ENCODE measurements at places on chromosomes 7 and 10.

- DNase-seq: no peak
Observed at GRCh38 chr10:60797200-60797599, 18.9 kb downstream of the CDK1 start.

- DNase-seq: no peak
Observed at GRCh38 chr10:17652585-17652984, 8.6 kb downstream of the STAM start.

- no peak for DNase-seq
Observed at GRCh38 chr10:17031637-17032635, 97.7 kb downstream of the CUBN start.

DNA sequence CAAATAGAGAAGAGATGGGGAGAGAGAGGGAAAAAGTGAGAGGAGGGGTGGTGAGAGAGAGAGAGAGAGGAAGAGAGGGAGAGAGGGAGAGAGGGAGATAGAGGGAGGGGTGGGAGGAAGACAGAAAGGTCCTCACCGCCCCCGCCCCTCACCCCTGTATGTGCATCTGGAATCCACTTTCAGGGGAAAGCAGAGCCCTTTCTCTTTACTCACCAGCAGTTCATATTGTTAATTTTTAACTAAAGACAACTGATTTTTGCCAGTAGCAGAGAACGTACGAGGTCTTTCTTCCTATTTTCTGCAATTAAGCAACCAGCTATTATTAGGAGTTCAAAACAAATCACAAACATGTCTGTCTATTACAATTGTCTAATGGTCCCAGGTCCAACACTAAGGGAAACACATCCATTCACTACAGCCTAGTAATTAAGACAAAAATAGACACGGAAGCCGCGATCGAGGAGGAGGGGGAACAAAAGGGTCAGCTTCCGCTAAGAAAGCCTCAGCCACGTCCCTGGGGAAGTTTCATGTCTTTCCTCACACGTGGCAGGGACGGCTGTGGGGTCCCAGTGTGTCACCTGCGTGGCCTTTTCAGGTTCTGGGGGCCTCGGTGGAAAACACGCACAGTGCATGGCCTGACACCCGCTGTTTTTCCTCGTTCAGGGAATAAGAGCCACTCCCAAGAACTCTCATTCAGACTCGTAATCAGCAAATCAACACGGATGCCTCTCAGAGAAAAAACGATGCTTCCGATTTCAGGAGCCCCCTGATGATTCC, 572.0 kb downstream of the PTPRN2 start:
- DNase-seq: no peak

GRCh38 chr7:32158076-32158475, 87.9 kb upstream of the PDE1C start:
- no peak for DNase-seq

GRCh38 chr7:1447551-1448244, 11.6 kb downstream of the MICALL2 start:
- DNase-seq: no peak

- DNase-seq: no peak
Observed at GRCh38 chr7:54709283-54709682, 49.7 kb downstream of the SEC61G start.

DNA sequence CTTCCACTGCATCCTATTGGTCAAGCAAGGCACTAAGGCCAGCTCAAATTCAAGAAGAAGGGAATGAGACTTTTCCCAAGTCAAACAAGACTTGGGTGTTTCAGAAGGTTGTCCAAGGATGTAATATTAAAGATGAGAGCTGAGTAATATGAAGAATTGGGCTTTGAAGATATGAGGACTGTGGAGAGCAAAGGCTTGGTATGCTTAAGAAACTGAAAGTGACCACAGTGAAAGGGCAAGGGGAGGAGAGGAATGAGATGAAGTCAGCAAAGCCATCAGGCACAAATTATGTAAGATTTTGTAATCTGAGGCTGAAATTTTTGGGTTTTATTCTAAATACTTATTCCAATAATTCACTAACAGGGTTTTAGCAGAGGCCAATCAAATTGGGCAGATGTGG, 38.6 kb upstream of the NPY start:
- DNase-seq: no peak

GRCh38 chr10:109866995-109867635, 56.2 kb downstream of the XPNPEP1 start:
- DNase-seq: no peak

GRCh38 chr10:132860532-132860931, 74.6 kb upstream of the NKX6-2 start:
- DNase-seq: no peak

All from RKO (cell line).